ENCODE measurements at places on chromosomes 1 and 21.

- DNase-seq: no peak
These were observed 264.8 kb downstream of the PTPRC start for GRCh38 chr1:198903621-198904020.

GRCh38 chr1:179807691-179808485 lies 64.8 kb downstream of the FAM163A start:
- DNase-seq: no peak

DNA sequence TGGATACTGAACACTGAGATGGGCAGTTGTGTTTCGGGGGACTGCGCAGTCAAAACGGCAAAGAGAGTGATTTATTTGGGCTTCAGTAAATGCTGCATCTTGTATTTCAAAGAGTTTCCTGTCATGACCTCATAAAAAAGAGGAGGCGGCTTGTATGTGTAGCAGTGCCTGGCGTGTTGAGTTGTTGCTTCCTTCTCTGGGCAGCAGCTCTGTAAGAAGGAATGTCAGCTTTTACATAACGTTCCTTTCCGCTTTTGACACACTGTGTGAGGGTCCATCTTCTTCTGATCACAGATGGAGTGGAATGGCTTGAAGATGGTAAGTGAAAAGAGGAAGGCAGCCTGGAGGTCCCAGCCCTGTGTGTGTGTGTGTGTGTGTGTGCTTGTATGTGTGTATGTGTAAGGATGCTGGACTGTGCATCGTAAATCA lies 941 bp downstream of the ELAVL4 start:
- no peak for DNase-seq

DNA sequence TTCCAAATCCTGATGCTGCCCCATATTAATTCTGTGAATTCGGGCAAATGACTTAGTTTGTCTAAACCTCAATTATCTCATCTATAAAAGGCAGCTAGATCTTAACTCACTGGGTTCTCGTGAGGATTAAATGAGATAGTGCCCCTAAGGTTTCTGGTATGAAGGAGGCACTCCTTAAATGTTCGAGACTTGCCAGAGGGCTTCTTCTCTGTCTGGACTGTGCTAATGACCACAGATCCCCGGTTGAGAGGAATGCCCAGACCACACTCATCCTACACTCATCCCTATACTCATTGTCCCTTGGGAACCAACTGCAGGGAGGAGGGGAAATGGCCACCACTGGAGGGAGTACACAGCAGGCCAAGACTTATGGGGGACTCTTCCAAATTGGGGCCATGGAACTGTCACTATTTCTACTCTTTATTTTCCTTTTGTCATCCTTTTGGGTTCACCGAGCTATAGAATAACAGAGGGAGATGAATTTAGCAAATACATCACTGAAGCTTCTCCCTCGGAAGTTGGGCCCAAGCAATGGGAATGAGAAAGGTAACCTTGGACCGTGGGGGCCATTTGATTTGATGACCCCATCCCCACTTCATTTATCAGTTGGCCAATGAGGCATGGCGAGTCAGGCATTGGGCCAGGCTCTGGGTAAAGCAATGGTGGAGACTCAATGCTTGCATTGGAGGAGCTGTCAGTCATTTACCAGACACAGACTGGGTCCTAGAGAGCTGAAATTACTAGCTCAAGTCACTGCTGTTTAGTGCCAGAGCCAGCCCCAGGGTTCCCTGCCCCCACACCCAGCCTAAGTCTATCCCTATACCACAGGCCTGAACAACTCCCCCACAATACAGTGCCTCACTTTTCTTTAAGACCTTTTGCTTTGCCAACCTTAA lies 5.1 kb downstream of the ATF3 start:
- no peak for DNase-seq

DNA sequence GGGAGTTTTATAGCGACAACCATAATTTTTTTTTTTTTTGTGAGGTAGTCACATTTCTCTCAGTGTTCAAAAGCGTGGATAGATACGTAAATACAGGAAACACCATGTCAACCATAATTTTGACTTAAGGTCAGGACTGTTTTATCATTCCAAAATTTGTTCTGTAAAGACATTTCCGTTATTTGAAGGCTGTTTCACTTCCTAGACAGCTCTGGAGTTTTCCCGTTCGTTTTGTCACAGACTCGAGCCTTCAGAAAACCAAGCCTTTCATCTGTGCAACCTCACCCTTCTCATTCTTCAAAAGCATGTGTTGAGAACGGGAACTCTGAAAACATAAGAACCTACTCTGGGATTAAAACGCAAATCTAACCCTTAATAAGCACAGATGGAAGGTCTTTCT lies 17.9 kb downstream of the SIM2 start:
- no peak for DNase-seq

DNA sequence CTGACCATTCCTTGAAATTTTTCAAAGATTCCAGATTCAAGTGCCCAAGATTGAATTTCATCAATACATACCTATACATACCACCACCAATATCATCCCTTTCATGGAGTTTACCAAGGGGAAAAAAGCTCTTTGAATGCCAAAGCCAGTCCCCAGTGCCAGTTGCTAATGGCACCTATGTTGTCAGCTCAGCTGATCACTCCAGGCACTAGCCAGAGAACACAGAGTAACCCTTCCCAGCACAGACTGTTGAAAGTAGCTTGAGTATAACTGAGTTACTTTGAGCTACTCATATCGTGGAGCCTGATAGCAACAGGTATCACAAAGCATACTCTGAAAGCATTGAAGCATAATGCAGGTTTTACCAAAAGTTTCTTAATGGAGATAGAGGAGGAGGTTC lies 133.9 kb upstream of the NFIA start:
- DNase-seq: no peak

DNA sequence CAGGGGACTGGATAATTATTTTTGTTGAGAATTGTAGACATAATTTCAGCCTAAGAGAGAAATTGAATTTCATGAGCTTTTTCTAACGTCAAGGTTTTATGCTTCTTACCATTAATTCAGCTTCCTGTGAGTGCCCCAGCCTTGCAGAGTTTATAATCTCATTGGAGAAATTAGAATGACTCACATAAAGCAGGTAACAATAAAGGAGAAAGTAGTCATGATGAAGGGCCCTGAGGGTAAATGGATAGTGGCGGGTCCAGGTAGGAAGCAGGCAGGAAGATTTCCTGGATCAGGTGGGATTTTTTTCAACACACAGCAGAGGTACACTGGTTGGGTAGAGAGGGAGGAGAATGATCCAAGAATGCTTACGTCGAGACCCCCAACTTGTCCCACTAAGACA lies 311.4 kb downstream of the BARHL2 start:
- no peak for DNase-seq

GRCh38 chr1:46527474-46528296 lies 23.8 kb downstream of the KNCN start:
- DNase-seq: peak; percentile 43

GRCh38 chr1:232911027-232911599 lies 39.3 kb upstream of the NTPCR start:
- no peak for DNase-seq

- DNase-seq: no peak
These were observed 484.3 kb downstream of the CAMTA1 start for GRCh38 chr1:7269525-7269924.

DNA sequence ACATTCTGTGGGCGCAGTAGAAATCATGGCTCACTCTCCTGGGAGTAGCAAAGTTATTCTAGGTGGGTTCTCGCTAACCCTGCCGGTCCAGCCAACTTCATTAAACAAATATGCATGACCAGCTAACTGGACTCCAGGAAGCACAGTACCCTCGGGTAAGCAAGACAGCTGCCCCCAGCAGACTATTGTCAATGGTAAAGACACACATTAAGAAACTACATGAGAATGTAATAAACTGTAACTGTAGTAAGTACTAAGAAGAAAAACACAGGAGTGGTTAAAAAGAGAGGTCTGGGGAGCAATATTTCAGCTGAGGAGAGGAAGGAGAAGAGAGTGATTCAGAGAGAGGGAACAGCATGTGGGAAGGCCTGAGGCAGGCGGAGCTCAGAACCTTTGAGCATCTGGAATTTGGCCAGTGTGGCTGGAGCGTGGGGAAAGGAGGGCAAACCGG lies 7.4 kb downstream of the SLC2A5 start:
- no peak for DNase-seq

DNA sequence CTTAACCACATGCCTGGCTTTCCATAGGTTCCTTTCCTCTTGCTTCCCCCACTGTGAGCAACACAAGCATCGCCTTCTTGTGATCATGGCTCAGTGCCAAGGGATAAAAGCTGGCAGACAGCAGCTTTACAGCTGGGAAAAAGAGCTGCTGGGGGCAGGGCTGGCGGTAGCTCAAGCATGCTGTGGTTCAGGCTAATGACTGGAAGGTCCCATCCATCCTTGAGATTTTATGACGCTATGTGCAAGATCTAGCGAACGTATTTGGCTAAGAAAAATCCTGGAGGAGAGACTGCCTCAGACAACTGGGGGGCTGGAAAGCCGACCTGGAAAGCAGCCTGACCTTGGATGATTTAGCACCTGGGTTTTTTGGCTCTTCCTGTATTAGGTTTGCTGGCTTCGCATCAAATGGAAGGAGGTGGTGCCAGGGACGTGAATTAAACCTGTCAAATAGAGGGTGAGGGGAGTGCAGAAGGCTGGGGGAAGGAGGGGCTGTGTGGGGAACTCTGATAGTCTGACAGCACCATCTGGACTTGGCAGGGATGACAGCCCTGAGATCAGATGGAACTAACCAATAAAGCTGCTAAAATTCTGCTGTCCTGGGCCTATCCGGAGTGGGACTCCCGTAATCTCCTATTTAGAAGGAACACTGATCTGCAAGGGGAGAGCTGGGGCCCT lies 34.8 kb downstream of the ZMYND12 start:
- no peak for DNase-seq

DNA sequence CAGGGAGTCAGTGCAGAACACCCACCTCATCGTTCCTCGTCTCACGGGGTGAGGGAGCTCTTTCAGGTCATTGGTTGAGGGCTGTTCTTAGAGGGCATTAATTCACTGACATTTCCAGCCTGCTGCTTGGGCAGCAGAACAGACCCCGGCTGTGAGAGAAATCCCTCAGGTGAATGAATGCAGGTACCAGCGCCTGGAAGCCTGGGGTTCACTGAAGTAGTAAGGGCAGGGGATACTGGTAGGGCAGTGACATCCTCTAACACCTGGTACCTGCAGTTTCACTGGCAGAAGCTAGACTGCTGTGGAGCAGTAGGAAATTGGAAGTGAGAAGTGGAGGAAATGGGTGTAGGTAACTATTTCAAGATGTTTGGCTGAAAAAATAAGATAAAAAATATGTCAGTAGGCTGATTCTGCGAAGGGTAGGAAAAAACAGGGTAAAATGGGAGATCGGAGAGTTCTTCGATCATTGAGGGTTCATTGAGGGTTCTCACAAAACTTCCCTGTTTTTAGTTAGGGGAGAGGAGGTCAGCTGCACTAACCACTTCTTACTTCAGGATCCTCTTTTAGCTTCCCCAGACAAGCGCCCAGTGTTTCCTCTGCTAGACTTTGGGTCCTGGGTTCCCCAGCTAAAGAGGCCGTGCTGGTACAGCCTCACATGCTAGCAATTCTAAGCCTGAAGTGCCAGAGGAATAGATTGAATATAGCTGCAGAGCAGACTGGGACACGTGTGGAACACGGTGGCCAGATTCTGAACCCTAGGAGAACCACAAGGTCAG lies 55.2 kb downstream of the RNF220 start:
- DNase-seq: no peak

DNA sequence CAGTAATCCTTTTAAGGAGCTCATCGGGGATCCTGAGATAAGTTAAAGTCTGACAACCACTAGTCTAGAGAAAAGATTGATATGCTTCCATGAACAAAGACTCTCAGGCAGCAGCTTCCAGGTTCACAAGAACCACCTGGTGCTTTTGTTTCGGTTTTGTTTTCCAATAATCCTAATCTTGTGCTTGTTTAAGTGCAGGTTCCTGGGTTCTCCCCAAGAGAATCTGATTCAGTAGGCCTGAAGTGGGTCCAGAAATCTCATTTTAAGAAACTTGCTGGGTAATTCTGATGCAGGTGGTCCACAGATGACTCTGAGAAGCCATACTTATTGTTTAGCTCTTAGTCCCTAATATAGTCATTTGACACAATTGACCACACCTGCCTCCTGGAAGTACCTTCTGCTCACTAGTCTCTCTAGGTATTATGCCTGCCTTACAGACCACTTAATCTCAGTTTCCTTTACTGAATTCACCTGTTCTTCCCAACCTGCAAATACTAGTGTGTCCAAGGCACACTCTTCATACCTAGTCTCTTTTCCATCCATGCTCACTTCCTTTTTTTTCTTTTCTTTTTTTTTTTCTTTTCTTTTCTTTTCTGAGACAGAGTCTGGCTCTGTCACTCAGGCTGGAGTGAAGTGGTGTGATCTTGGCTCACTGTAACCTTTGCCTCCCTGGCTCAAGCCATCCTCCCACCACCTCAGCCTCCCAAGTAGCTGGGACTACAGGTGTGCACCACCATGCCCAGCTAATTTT lies 20.5 kb upstream of the FRRS1 start:
- no peak for DNase-seq

- no peak for DNase-seq
These were observed 9.0 kb upstream of the COL8A2 start for GRCh38 chr1:36134031-36134430.

- no peak for DNase-seq
These were observed 90.8 kb upstream of the L1TD1 start for GRCh38 chr1:62103846-62104245.

GRCh38 chr1:224852901-224853568 lies 76.4 kb upstream of the DNAH14 start:
- DNase-seq: no peak

GRCh38 chr1:229554886-229555621 lies 3.5 kb downstream of the ABCB10 start:
- no peak for DNase-seq

- no peak for DNase-seq
These were observed 61.2 kb downstream of the KCNN3 start for GRCh38 chr1:154808909-154809262.

DNA sequence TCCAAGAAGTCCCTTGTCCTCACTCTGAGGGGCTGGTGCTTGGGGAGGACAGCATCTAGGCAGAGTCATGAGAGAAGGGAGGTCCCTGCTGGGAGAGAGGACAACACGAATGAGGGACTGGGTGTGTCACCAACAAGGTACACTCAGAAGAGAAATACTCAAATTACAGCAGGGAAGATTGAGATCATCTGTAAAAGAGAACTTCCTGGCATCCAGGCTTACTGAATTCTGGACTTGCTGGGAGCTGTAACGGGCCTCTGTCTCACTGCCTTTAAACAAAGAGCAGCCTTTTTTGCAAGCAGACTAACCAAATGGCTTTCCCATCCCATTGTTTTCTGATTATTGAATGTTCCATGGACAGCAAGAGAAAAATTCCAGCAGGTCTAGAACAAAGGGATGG lies 195.7 kb upstream of the RAB4A start:
- no peak for DNase-seq

DNA sequence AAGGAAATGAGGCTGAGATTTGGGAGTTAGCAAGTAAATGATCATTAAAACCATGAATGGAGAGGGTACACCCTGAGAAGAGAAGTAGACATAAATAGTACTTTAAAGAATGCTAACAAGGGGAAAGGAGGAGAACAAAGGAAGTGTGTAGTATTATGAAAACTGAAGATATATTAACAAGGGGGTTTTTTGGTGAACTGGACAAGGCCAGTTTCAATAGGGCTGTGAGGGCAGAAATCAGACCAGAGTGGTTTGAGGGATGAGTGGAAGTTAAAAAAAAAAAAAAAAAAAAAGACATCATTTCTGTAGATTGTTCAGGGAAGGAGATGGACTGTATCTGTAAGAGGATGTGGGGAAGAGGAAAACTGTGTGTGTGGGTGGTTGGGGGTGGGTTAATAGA lies 137.1 kb downstream of the PLA2G4A start:
- DNase-seq: no peak

Data from stimulated activated CD4-positive, alpha-beta T cell treated with anti-CD3 and anti-CD28 coated beads, Interleukin-15, amount 100 ng/mL, for 1 hour (primary cell).